ENCODE measurements at places on chromosomes 3 and 15.

DNA sequence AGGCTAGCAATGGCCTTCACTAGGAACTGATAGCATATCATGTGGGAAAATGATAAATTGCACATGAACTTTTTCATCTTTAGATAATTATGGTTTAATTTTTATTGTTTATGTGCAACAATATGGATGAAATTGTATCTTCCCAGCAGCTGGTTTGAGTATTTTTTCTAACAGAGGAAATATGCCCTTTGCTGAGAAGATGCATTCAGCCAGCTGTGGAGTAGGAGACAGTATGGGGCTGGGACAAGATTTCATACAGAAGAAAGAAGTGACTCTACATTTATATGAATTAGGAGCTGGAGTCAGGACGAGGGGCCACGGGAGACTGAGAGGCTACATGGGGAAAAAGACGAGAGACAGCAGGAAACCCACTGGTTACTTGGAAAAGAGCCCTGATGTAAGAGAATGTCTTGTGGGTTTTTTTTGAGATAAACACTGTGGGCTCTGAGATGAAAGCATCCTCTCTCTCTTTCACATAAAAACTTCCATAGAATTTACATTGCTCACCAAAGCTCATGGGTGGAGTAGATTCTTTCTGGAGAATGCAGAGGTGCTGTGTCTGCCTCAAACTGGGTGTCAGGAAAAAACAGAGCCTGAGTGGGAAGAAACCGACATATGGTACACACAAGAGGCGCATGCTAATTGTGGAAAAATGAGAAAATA lies 115.2 kb upstream of the PDZRN3 start:
- DNase-seq = no peak

- DNase-seq = no peak
These were observed 83.7 kb downstream of the CMSS1 start for GRCh38 chr3:99901200-99901926.

- DNase-seq = no peak
These were observed 95.5 kb downstream of the FILIP1L start for GRCh38 chr3:100018806-100019205.

DNA sequence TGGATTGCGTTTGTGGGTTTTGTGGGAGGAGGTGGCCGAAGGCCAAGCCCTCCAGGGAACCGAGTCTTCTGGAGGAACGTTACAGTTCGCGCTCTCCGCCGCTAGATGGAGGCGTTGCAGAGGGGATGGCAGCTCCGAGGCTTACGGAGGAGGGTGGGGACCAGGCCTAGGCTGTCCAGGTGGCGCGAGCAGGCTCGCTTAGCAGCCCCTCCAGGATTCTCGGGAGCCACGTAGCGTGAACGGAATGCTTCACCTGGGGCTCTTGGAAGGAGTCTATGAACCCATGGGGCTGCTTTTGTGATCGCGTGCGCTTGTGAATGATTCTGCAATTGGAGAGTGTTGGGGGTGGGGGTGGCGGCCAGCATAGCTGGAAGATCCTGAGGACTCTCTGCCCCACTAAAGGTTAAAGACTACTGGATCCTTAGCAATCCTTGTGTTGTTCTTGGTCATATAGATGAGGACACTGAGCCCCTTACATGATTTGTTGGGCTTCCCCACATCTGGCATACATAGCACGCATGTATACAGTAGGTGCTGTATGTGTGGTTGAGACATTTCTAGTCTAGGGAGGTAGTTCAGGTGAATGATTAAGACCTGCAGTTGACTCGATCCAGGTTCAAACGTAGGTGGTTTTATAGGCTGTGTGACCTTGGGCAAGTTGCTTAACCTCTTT lies 25.7 kb downstream of the FAM3D start:
- DNase-seq = peak; percentile 76

GRCh38 chr3:23889386-23889785 lies 27.4 kb downstream of the NKIRAS1 start:
- no peak for DNase-seq

DNA sequence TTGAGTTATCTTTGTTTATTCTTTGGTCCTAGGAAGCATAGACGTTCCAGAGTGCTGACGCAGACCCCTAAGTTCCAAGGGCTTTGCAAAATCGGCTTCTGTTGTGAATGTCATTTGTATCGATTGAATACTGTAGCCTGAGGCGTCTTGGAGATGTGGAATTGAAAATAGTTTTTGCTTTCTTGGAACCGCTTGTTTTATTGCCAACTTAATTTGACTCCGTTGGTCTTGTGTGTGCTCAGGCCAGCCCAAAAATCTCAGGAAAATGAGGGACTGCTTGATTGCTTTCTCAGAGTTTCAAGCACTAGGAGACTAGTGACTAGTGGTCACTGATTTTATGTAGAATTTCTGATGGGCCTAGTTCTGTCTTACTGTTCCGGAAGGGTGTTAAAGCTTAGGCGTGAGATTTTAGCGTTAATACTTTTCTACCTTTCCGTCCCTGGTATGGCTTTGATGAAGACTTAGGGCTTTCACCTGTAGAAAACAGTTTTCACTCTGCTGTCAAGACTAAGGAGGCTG lies 263 bp upstream of the UTS2B start:
- no peak for DNase-seq

GRCh38 chr3:127749787-127750225 lies 72.5 kb downstream of the MGLL start:
- DNase-seq = no peak

- DNase-seq = no peak
These were observed 615.8 kb upstream of the ZNF385D start for GRCh38 chr3:22366781-22367180.

Data from SK-N-DZ (cell line).